ENCODE measurements at places on chromosomes 6 and 20. TPM values are rescaled to one million over a fixed set of nuclear protein-coding genes. Genes with fewer than 3 reads are reported as not detected.

Gene PSORS1C1
- total RNA-seq, result 3.4 TPM

Gene AKAP7
- 66.9 TPM for total RNA-seq

Gene SLC13A3
- total RNA-seq, result 3.4 TPM

Gene SPTLC3
- 18.4 TPM for total RNA-seq
